ENCODE measurements at places on chromosomes 3 and 15.

GRCh38 chr3:99167071-99167470 is 265.6 kb upstream of the DCBLD2 start:
- DNase-seq = peak; percentile 47

GRCh38 chr15:58378241-58379085 is 53.3 kb upstream of the LIPC start:
- no peak for DNase-seq

DNA sequence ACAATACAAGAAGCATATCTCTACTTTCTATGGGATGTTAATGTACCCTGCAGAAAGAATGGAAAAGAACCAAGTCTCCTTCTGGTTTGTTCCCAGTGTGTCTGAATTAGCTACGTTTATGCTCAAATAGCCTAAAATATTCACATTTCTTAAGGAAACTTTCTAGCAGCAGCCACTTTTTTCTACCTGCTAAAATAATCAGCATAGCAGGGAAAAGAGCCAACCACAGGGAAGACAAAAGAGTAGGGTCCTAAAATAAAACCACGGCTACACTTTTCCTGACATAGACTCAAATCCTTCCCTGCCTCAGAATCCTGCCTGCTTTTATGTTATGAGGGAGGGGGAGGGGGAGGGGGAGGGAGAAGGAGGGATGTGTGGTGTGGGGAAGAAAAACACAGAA is 136.7 kb downstream of the GBE1 start:
- DNase-seq = no peak

GRCh38 chr15:96790004-96790403 is 459.5 kb downstream of the NR2F2 start:
- no peak for DNase-seq

- no peak for DNase-seq
Observed at GRCh38 chr3:63679186-63679585, 26.7 kb downstream of the SNTN start.

DNA sequence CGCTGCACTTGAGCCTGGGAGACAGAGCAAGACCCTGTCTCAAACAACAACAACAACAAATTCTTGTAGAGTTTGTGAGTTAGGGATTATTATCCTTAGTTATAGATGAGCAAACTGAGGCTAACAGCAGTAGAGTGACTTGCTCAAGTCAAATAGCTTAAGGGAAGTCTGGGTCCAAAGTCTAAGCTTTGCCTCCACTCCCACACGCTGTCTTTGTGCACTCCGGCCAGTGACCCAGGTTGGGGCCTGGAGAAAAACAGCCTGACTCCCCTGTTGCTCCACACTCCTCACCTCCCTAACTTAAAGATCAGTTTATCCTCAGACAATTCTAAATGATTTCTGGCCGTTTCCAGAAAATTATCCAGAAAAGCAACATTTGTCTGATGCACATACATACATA is 9.2 kb upstream of the SIN3A start:
- no peak for DNase-seq

DNA sequence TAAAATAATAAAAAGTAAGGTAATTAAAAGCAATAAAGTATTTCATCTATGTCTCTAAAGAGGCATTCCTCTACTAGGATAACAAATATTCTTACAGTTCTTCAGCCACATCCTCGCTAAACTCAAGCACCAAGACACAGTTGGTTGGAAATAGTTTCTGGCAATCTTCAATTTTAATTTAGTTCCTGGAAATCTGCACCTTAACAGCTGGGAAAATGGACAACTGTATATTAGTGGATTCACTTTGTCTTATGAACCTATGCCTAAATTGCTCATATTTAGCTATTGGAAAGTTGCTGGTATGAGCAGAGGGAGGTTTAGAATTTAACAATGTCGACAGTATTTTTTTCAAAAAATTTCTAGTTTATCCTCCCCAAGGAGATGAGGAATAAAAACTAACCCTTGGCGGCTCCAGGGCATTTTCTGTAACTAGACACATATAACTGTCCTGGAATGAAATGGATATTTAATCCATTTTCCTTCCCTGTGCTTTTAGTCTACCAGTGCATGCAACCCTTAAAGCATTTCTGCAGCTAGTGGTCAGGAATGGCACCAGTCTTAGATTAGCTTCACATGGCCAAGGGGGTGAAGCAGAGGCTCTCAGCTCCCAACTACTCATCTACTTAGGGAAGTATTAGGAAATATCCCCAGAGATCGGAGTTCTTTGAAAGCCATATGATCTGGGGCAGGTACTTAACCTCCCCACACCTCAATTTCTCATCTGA is 290.0 kb upstream of the THBS1 start:
- no peak for DNase-seq

- peak; percentile 76 for DNase-seq
Observed at GRCh38 chr3:120432150-120432860, 18.5 kb downstream of the FSTL1 start.

GRCh38 chr3:58466899-58467563 is 24.9 kb upstream of the KCTD6 start:
- DNase-seq = no peak

GRCh38 chr3:47097864-47098263 is 66.0 kb downstream of the SETD2 start:
- no peak for DNase-seq

DNA sequence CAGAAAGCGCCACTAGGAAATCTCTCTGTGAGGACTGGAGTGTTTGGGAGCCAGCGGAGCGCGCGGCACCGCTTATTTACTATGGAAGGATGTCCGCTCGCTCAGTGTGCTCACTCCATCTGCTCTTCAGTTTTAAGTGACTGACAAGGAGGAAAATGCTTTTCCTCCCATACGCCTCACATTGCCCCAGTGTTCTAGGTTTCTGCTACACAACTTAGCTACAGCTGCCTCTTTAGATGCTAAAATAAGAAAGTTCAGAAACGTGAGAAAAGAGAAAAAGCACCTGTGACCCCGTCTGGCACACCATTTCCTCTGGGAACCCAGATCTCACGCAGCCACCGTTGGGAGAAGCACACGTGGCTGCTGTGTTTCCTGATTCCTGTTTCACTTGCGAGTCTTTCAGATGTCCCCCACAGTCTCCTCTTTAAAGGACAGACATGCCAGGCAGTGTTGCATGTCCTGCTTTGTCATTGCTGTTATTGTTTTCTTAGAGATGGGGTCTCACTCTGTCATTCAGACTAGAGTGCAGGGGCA is 11.7 kb upstream of the MUSTN1 start:
- DNase-seq = no peak

DNA sequence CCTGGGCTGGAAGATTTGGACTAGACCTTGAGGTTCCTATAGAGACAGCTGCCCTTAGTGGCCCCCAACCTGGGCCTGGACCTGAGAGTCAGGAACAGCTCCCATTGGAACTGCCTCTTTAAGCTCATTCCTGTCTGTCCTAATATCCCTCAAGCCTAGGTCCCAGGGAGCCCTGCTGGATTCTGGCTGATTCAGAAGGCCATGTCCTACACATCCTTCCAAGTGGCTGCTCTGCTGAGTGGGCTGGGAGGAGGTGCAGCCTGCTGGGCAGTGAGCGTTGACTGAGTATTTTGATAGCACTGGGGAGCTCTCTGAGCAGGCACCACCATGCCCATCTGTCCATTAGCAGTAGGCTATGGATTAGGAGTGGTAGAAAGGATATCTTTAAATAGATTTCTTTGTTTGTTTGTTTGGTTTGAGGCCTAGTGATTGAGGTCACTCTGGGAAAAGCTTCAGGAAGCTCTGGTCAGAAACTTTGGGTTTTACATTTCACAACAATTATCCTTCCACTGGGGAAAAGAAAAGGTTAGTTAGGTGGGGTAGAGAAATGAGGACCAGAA is 54.6 kb upstream of the ATOSA start:
- no peak for DNase-seq

- no peak for DNase-seq
Observed at GRCh38 chr3:189317911-189318310, 146.1 kb downstream of the TPRG1 start.

- DNase-seq = no peak
Observed at GRCh38 chr3:76345878-76346277, 560.5 kb upstream of the ZNF717 start.

DNA sequence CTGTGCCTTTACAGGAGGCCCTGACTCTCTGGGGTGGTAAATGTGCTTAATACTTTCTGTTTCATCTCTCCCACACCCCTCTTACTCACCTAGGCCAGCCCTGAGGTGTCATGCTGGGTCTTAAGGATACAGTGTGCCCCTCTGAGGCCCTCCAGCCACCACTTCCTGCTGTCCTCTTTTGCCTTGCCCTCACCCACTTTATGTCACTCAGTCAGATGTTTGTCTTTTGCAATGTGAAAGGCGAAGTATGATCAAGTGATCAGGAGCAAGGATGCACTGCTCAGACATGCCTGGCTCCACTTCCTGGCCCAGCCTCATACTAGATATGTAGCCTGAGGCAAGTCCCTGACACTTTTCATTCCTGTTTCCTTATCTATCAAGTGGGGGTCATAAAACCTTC is 339.0 kb upstream of the NR2E3 start:
- no peak for DNase-seq

- no peak for DNase-seq
Observed at GRCh38 chr3:50139718-50140423, 15.3 kb upstream of the SEMA3F start.

GRCh38 chr3:184491011-184491576 is 70.5 kb upstream of the EPHB3 start:
- DNase-seq = no peak

DNA sequence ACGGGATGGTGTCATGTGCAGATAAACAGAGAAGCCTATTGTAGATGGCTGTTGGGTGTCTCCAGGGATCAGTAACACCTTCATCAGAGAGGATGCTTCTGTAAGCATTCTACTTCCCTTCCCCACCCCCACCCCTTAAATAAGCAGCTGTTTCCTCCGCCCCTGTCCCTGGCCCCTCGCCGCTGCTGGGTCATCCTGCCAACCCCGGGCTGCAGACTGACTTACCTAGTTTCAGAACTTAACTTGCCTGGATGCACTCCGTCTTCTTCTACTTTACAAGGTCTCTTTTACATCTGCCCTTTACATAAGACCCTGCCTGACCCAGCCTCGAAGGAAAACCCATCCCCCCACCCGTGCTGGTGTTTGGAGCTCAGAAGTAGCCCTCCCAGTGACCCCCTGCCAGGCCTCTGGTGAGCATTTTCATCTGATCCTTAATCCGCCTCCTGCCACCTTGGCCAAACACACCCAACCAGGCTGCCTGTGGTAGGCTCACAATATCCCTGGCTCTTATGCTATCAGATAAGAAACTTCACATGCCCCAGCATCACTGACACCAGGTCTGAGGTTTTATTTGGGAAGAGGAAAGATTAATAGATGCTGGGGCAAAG is 103.0 kb upstream of the HES1 start:
- DNase-seq = no peak

DNA sequence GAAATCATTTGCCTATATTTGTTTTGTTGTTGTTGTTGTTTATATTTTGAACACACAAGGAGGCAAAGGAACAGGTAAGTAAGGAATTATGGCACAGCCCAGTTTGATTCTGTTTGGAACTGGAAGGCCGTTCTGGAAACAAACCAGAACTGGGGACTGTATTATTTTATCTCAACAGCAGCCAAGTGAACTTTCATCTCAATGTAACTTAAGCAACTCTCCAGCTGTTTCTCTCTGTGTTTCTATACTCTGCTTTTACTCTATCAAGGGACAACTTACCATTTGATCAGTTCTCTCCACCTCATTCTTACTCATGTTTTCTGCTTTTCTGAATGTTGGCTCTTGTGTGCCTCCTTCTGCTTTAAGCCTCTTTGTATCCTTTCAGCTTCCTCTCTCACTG is 16.0 kb upstream of the WDR49 start:
- no peak for DNase-seq

- DNase-seq = no peak
Observed at GRCh38 chr3:187385296-187385695, 17.1 kb downstream of the RTP4 start.

- DNase-seq = no peak
Observed at GRCh38 chr15:79967298-79968182, 3.5 kb downstream of the BCL2A1 start.

- no peak for DNase-seq
Observed at GRCh38 chr3:149122721-149123578, 6.5 kb upstream of the HPS3 start.

- no peak for DNase-seq
Observed at GRCh38 chr15:90880381-90881145, 3.7 kb upstream of the FES start.

DNA sequence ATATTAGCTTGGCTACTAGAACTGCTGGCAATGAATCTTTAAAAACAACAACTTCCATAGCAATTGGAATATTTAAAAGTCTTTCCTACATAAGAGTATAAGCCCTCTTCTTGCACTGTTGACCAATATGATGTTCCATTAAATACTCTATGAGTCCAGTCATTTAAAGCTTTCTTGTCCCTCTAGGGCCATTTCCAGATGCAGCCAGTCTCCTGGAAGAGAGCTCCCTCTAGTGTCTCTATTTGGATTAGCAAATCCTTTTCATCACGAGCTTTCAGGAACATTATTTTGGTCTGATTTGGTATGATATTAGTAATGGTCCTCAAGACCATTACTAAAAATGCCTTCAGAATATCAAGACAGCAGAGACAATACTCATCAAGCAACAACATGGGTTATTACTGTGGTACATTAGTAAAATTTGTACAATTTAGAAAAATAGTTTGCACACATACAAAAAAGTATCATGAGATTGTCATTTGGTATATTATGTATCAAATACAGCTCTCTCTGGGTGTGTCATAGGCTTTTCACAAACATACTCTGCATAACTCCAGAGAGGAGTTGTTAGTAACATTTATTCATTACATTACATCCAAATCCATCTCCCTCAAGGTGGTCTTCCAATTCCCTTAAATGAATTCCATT is 101.3 kb downstream of the DPH6 start:
- DNase-seq = no peak

- no peak for DNase-seq
Observed at GRCh38 chr3:186319945-186320344, 42.1 kb downstream of the DGKG start.

DNA sequence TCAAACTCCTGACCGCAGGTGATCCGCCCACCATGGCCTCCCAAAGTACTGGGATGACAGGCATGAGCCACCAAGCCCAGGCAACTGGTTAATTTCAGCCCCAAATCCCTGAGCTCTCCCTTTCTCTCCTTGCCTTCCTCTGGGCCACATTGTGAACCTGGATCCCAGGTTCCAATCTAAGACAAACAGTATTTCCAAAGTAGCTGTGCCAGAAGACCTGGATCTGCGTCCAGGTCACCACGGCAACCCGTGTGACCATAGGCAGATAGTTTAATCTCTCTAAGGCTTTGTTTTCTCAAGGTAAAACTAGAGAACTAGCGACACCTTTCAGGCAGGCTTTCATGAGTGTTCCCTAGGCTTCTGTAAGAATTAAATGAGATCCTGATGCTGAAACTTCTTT is 5.9 kb upstream of the RBPMS2 start:
- no peak for DNase-seq

DNA sequence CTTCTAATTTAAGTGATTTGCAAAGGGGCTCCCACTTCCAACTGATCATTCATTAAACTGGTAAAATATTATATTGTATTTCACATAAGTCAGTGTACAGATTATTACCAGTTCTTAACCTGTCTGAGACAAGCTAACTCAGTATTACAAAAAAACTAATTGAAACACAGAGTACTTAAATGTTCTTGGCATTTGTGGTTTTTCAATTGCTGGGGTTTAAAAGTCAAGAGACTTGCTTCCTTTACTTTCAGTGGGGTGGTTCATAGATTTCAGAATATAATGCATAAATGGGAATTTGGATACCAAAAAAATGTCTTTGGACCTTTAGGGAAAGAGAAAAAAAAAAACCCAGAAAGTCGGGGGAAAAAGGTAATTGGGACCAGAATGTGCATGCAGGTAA is 85.0 kb downstream of the ATP10A start:
- DNase-seq = no peak
